ENCODE measurements at places on chromosomes 7 and 10.

- DNase-seq: peak; percentile 24
Observed at GRCh38 chr10:91694170-91694794, 61.4 kb upstream of the PPP1R3C start.

DNA sequence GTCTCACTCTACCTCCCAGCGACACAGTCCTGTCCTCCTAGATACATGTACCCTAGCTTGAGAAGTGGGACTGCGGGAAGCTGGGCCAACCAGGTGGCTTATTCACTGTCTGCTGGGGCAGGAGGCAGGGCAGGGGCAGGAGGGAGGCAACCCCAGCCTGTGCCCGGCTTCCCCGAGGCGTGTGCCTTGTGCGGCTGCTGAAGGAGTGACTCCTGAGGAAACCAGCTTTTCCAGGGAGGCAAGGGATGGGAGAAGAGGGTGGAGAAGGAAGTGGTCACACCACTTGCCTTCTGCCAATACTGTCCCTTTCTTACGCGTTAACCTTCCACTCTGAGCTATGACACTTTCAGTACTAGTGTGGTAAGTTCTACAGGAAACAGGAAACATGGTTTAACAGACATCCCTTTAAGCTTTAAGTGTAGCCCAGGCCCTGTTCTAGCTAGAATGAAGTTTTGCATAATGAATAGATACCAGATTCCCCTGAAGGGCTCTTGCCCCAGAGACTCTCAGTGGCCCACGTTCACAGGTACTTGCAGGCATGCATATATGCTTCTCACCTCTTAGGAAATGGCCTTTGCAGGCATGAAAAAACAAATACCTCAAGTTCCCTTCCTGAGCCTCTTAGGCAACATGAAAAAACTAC lies 40.6 kb downstream of the SYPL1 start:
- peak; percentile 27 for DNase-seq

DNA sequence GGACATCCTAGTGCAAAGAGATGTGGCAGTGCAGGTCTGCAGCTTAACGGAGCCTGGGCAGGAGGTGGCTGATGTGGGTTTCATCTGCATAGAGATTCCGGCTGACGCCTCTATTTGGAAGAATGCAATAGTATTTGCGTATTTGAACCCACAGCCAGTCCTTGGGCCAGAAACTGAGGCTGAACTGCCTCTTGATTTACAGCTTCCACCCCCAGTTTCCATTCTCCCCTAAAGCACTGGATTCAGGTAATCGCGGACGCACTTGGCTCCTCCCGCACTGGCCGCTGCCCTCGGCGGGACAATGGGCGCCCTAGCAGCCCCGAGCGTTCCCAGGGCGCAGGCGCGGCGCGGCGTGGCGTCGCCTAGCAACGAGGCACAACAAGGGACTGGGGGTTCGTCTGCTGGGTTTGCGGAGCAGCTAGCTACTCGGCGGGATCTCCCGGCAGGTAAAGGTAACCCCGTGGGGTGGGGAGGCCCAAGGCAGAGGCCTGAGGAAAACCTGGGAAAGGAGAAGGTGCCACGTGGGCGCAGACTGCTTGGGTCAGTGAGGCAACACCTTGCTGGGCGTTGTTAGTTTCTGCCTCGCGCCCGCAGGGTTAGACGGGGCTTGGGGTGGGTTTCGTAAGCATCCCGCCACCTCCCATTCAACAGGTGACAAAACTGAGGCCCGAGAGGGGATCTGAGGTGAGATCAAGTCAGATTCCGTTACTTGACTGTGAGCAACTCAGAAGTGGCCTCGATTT lies at the start of gene ARMC3:
Gene ARMC3, plus strand, starts transcription at position 393 of the 743 bp plus-strand sequence. CDS start 3,944 bp downstream, outside the sequence.
- peak; percentile 95 for DNase-seq

- DNase-seq: no peak
Observed at GRCh38 chr7:135193615-135194081, 17.7 kb downstream of the WDR91 start.

Measured in endothelial cell (in vitro differentiated cells).